PC-9 (cell line): ENCODE measurements at places on chromosomes 1 and 21. TPM values are rescaled to one million over a fixed set of nuclear protein-coding genes. Genes with fewer than 3 reads are reported as not detected.

ICOSLG gene
- 2.9 and 3.9 TPM in 2 replicates for total RNA-seq

GPATCH2 gene
- 13.9 and 14.8 TPM in 2 replicates for total RNA-seq

NMNAT2 gene
- 22.5 and 29.2 TPM in 2 replicates for total RNA-seq

SPATA21 gene
- not detected in 2 replicates for total RNA-seq

ST6GALNAC5 gene
- 0.24 and 0.85 TPM in 2 replicates for total RNA-seq

FABP3 gene
- not detected in 2 replicates for total RNA-seq

SELENOF gene
- total RNA-seq: 137 and 142 TPM in 2 replicates

ITLN2 gene
- total RNA-seq: not detected in 2 replicates

TNFSF4 gene
- total RNA-seq: 0.23 and 1.5 TPM in 2 replicates

BSND gene
- 0.09 TPM in 1 of 2 replicates, not detected in the other for total RNA-seq

TYW3 gene
- 19.7 and 19.8 TPM in 2 replicates for total RNA-seq

MEX3A gene
- total RNA-seq: 6.6 and 7.2 TPM in 2 replicates

NSL1 gene
- total RNA-seq: 28.9 and 32.4 TPM in 2 replicates

OR6K2 gene
- total RNA-seq: not detected in 2 replicates

SPRR5 gene
- not detected in 2 replicates for total RNA-seq

MTF2 gene
- 31.7 and 38.6 TPM in 2 replicates for total RNA-seq

TMEM125 gene
- total RNA-seq: 55.6 and 58.0 TPM in 2 replicates

FMO2 gene
- total RNA-seq: not detected in 2 replicates

RSPO1 gene
- total RNA-seq: not detected in 2 replicates

SERTAD4 gene
- total RNA-seq: 12.9 and 22.6 TPM in 2 replicates
